ENCODE measurements at places on chromosomes 1 and 21. TPM values are rescaled to one million over a fixed set of nuclear protein-coding genes. Genes with fewer than 3 reads are reported as not detected.
A peak's percentile ranks its signal among the peaks of the same experiment; 100 is the strongest.

FCRLA gene
- total RNA-seq = not detected

GRCh38 chr1:217524787-217525520, 105.9 kb downstream of the GPATCH2 start:
- H3K4me3 ChIP-seq = no peak overlapping the region
- H3K27ac ChIP-seq = no peak overlapping the region
- H3K27me3 ChIP-seq = no peaks in the 10 kb centered on the region
- no peak for DNase-seq
- no peaks in the 10 kb centered on the region for H3K4me1 ChIP-seq

TRIM58 gene
- 0.16 TPM for total RNA-seq

GRCh38 chr1:204511366-204511765, 4.8 kb upstream of the MDM4 start:
- peaks cover 5% of the 10 kb centered on the region for H3K36me3 ChIP-seq
- H3K27ac ChIP-seq = peak overlapping the region; percentile 63
- DNase-seq = no peak
- no peak overlapping the region for H3K4me3 ChIP-seq

DNA sequence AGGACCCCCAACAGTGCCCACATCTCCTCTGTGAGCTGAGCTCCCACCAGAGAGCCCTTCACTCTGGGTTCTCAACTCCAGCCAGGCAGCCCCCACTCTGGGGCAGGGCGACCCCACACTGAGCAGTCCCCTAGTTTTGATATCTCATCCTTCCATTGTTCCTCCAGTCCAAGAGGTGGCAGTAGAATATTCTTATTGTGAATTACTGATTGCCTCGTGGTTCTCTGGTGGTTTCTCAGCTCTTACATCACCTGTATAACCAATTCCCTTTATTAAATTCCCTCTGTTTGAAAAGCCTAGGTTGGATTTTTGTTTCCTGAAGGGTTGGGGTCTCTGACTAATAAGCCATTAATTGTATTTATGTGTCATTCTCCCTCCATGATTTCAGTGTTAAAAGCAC, 407.5 kb downstream of the SETD4 start:
- no peaks in the 10 kb centered on the region for H3K36me3 ChIP-seq
- peaks cover 21% of the 10 kb centered on the region for H3K27me3 ChIP-seq
- no peak overlapping the region for H3K27ac ChIP-seq
- H3K4me3 ChIP-seq = no peak overlapping the region

DNA sequence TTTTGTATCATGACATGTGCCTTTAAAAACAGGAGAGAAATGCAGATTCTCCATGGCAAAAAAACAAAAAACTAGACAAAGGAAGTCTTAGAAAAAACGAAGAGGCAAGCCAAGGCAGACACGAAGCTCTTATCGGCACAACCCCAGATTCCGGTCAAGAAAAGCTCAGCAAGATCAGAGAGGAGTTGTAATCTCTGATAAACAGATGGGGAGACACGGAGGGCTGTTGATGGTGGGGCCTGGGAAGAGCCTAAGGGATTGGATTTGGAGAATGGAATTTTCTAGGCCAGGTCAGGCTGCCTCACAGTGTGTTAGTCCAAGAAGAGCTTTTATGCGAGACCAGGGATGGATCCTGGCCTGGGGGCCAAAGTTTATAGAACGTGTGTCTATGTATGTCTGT, 96.2 kb upstream of the AKT3 start:
- DNase-seq = no peak
- H3K4me1 ChIP-seq = peaks cover 3% of the 10 kb centered on the region
- H3K36me3 ChIP-seq = no peaks in the 10 kb centered on the region
- H3K27ac ChIP-seq = no peak overlapping the region
- peaks cover 3% of the 10 kb centered on the region for H3K27me3 ChIP-seq
- no peak overlapping the region for H3K4me3 ChIP-seq

GRCh38 chr1:11431941-11432507, 46.9 kb upstream of the DISP3 start:
- peaks cover 9% of the 10 kb centered on the region for H3K4me1 ChIP-seq
- no peaks in the 10 kb centered on the region for H3K27me3 ChIP-seq
- no peaks in the 10 kb centered on the region for H3K36me3 ChIP-seq
- no peak overlapping the region for H3K27ac ChIP-seq

DNA sequence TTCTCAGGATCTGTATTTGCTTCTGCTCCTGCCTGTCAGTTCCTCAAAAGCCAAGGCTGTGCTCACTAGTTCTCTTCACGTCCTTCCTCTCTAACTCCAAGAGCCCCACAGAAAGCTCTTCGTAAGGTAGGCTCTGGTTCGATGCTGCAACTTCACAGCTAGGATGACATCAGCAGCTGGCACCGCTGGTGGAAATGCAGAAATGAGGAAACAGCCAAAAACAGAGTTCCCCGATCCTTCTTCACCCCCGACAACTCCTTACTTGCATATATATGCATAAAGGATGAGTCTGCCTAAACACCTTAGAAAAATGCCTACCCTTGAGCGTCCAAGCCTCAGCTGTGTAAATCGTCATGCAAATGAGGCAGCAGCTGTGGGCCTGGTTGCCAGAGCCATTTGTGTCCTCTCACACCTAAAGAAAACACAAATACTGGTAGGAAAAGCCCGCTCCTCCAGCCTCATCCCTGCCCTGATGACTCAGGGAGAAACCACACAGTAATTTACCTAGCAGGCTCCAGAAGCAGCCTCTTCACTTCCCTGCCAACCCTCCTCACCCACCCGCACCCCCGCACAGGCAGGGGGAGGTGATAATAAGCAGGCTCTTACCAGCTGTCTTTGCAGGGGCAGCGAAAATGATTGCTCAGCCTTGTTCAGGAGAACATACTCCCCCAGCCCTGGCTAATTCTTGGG, 28.2 kb downstream of the BATF3 start:
- peaks cover 21% of the 10 kb centered on the region for H3K27me3 ChIP-seq
- H3K4me1 ChIP-seq = peaks cover 20% of the 10 kb centered on the region
- peak overlapping the region; percentile 18 for H3K27ac ChIP-seq
- H3K36me3 ChIP-seq = no peaks in the 10 kb centered on the region

- peaks cover 2% of the 10 kb centered on the region for H3K4me1 ChIP-seq
- no peak overlapping the region for H3K4me3 ChIP-seq
- H3K27me3 ChIP-seq = peaks cover 14% of the 10 kb centered on the region
Observed at GRCh38 chr1:163076044-163076443, 6.9 kb downstream of the RGS4 start.

PADI4 gene
- 0.30 TPM for total RNA-seq
